ENCODE measurements at places on chromosomes 12 and 14. TPM values are rescaled to one million over a fixed set of nuclear protein-coding genes. Genes with fewer than 3 reads are reported as not detected.

NR2C1 gene
- 30.2 TPM for total RNA-seq

TSHR gene
- total RNA-seq: not detected

MAP1LC3B2 gene
- 1.9 TPM for total RNA-seq

GRCh38 chr12:48969833-48970701, 1.5 kb downstream of the WNT10B start:
- DNase-seq: peak; percentile 48

- DNase-seq: no peak
Measured at GRCh38 chr14:59273737-59274136, 85.3 kb downstream of the DAAM1 start.

DNA sequence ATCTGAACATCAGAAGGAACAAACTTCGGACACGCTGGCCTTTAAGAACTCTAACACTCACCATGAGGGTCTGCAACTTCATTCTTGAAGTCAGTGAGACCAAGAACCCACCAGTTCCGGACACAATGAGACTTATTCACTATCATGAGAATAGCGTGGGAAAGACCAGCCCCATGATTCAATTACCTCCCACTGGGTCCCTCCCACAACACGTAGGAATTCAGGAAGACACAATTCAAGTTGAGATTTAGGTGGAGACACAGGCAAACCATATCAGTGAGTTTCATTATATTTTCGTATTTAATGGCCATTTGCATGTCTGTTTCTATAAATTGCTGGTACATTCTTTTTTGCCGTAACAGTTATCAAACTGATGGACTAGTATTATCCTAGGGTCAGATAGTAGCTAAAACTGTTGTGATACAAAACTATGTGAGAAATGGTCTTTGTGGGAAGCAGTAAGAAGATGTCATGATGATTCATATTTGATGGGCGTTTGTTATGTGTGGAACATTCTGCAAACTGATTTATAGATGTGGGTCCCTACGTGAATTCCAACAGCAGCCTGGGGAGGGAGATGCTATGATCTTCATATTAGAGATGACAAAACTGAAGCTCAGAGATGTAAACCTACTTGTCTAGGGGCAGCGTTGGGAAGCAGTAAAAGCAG, 282.4 kb upstream of the TMEM132C start:
- no peak for DNase-seq

DNA sequence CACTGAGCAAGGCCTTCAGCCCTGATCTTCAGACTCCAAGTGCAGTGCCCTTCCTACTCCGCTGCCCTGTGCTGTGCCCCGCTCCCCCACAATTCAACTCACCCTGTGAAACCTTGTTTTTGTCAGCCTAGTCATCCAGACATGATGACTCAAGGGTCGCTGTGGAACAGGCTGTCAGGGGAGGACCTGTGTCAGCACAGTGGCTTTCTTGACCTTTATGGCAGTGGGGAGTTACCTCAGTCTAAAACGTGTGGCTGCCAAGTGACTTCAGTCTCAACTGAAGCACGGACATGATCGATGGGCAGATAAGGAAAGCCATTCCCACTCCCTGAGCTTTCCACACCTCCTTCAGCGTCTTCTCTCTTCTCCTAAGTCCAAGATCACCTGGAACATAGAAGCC, 16.3 kb upstream of the FLVCR2 start:
- no peak for DNase-seq

GRCh38 chr12:113369391-113369985, 11.1 kb downstream of the PLBD2 start:
- no peak for DNase-seq

GRCh38 chr14:102776761-102777710, at the start of gene TRAF3:
Gene TRAF3 (plus strand): TSS chr14:102777449. CDS start chr14:102870202, 92,753 bp downstream.
- peak; percentile 79 for DNase-seq

DNA sequence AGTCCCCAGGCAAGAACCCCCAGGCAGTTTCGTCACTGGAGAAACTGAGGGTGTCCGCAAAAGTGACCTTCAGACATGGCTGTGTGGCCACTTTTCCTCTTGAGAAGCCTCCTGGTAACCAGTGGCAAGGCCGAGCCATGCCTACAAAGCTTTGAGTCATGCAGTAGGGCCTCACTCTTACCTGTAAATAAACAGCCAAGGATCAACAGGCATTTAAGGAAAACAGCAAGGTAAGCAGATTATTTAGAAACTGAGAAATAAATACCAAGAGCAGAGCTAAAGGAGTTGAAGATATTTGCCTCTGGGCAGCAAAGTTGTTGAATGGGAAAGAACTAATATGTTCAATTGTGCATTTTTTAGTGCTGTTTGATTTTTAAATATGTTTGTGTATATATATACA, 141.0 kb upstream of the BCL2L14 start:
- DNase-seq: no peak

Measured in left colon (tissue), 2 donors.